Spinal cord (tissue), 10 donors: ENCODE measurements at places on chromosomes 5 and 9.
A peak's percentile ranks its signal among the peaks of the same experiment; 100 is the strongest.

- DNase-seq: no peak
Measured at GRCh38 chr5:135163964-135164363, 129.9 kb upstream of the PITX1 start.

GRCh38 chr9:73023025-73023541 lies 70.2 kb upstream of the ALDH1A1 start:
- peak; percentile 25 for DNase-seq

DNA sequence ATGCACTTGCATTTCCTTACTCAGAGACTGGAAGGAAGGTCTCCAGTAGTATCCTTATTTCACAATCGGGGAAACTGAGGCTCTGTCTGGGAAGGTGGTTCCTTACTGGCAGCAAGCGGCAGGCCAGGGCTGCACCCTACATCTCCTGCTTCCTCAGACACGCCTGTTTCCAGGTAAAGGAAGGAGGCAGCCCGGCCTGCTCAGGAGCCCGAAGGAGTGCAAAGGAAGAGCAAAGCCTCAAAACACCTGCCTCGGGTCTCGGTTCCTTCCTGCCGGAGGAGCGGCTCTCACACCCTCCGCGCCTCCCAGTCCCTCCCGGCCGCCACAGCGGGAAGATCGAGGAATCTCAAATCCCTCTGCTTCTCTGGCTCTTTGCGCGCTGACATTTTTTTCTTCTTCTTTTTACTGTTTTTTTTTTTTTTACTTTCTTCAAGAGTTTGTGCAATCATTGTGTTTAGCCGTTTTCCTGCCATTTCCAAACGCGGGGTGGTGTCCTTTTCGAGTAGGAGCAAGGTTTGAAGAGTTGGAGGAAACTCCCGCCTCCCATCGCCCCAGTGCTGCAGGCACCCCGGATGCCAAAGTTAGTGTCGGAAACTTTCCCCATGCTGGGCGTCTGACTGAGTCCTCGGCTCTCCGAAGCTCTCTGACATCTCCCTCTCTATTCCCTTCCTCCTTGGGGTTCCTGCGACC lies 1.0 kb downstream of the GGTA1 start:
- no peak for DNase-seq

DNA sequence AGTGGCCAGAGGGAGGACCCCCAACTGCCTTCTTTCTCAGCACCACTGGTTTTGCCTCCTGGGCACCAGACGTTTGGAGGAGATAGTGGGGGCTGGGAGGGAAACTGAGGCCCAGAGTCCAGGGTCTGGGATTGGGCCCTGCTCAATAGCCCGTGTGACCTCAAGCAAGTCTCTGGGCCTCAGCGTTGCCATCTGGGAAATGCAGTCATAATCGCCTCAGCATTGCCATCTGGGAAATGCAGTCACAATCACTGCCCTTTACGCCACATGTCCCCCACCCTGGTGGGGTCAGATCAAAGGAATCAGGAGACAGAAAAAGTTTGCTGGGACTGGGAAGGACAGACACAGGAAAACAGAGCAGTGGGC lies 1.6 kb downstream of the SH2D3C start:
- no peak for DNase-seq

- peak; percentile 95 for DNase-seq
Measured at GRCh38 chr5:88555674-88556073, 287.0 kb upstream of the TMEM161B start.

DNA sequence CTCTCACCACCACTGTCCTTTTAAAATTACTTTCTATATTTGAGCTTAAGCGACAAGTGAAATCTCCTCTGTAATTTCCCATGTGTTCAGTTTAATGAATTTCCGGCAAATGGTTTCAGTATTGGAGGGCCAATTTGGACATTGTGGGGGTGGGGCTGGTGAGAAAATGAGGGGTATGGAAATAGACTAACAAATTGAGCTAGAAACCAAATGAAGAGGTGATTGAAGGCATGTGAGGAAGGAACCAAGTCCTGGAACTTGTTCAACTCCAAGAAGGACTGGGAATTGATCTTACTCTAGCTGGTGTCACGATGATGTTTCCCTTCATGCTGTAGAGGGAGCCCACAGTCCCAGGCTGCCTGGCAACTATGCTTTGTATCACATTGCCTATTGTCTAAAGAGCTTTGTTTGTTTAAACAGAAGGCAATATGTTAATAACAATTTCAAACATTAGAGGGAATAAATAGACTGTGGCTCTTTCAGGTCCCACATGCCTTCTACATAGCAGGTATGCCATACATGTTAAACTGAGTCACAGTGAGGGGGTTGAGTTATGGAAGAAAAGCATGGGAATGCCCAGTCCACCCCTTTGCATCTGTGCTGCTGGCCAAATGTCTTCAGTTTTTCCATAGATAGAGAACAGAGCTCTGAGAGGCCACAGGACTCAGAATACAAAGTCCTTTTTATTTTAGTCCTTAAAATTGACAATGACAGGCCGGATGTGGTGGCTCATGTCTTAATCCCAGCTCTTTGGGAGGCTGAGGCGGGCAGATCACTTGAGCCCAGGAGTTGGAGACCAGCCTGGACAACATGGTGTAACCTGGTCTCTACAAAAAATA lies 25.0 kb upstream of the MATR3 start:
- peak; percentile 61 for DNase-seq

DNA sequence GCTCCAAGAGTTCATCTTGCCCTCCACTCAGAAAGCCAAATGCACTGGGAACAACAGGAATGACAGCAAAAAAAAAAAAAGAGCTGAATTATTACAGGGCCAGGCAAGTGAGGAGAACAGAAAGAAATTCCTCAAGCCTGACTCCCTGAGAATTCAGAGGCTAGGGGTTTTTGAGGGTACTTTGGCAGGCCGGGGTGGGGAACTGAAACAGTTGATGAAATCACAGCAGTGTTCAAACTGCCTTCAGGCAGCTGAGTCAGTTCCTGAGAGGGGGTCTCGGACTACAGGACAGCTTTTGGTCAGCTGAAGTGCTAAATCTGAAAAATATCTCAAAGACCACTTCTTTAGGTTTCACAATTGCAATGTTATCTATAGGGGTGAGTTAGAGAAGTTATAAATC lies 419.4 kb downstream of the SEMA5A start:
- DNase-seq: no peak

- DNase-seq: no peak
Measured at GRCh38 chr9:91162311-91162710, 199.4 kb downstream of the AUH start.

DNA sequence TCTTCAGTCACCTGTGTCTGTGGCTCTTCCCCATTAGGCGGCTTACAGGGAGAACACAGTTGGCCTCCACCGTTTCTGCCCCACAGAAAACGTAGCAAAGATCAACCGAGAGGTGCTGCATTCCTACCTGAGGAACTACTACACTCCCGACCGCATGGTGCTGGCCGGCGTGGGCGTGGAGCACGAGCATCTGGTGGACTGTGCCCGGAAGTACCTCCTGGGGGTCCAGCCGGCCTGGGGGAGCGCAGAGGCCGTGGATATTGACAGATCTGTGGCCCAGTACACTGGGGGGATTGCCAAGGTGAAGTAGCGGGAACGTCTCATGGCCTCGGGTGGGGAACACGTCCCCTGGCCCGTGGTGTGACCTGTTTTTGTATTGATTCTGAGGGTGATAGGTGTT lies 6.5 kb downstream of the PMPCA start:
- no peak for DNase-seq

GRCh38 chr5:107954254-107954653 lies 283.5 kb upstream of the EFNA5 start:
- no peak for DNase-seq

DNA sequence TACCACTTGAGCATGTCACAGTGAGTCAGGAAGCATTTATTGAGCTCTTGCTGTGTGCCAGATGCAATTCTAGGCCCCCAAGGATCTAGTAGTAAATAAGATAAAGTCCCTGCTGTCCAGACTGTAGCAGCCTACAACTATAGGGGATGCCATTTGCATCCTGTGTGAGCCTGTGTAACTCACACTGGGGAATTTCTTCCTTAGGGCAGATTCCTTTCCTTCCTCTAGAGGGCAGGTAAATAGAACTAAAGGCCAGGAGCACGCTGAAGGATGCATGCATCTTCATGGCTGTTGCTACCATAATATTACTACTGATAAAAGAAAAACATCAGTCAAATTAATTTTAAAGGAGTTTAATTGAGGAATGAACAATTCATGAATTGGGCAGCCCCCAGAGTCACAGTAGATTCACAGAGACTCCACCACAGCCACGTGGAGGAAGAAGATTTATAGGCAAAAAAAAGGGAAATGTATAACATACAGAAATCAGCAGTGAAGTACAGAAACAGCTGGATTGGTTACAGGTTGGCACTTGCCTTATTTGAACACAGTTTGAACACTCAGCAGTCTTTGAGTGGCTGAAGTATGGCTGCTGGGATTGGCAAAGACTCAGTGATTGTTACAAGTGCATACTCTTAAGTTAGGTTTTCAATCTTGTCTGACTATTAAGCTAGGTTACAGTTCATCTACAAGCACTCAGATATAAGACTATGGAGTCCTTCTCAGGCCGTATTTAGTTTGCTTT lies 98.9 kb downstream of the ACTL7B start:
- no peak for DNase-seq

- no peak for DNase-seq
Measured at GRCh38 chr5:144585681-144586080, 415.0 kb downstream of the KCTD16 start.
